T-helper 22 cell (primary cell): ENCODE measurements at places on chromosomes 4 and X.

DNA sequence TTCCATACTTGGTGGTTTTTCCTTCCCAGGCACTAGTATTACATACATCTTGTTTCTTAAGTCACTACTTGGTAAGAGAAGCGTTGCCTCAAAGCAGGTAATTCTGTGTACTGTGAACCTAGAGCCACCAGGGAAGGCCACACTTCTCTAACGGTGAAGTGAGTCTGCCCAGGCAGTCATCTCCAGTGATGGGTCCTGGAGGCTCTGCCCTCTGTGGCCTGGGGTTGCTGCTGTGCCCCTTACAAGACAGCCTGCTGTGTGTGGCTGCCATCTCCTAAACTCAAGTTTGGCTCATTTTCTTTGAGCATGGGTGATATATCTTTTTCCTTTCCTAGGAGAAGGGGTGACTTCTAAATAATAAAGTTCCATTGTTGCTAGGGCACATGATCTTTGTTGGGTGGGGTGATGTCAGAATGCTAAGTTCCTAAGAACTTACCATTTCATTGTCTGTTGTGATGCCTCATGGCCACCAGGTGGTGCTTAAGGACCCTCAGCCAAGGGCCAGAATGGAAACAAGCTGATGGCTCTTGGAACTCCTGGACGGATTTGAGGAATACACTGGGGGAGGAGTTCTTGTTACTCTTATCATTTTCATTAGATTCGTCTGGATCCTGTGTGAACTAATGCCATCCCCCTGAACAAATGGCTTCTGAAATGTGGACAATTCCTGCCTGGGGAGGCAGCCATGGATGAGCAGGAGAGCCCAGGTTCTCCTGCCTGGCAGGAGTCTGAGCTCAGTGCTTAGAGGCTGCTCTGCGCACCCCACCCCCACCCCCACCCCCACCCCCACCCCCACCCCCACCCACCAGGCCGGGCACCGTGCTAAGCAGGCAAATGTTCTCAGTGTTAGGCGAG, 41.1 kb upstream of the WDR1 start:
- DNase-seq, result no peak

DNA sequence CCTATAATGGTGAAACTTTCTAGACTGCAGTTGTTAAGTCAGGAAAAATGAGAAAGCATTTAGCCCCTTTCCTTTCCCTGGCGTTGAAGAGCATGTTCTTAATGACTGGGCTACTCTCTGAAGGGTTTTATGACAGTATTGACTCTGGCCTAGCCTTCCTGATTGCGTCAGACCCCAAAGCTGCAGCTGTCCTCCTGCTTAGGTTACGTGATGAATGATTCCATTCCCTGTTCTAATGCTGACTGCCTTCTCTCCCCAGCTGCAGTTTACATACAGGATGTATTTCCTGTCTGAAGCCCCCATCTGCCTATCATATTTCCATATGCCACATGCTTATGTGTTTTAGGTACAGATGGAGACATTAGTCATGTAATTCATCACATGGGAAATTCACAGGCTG, 105.8 kb upstream of the EGFL6 start:
- no peak for DNase-seq

- no peak for DNase-seq
Measured at GRCh38 chr4:3203971-3204431, 45.0 kb upstream of the MSANTD1 start.

DNA sequence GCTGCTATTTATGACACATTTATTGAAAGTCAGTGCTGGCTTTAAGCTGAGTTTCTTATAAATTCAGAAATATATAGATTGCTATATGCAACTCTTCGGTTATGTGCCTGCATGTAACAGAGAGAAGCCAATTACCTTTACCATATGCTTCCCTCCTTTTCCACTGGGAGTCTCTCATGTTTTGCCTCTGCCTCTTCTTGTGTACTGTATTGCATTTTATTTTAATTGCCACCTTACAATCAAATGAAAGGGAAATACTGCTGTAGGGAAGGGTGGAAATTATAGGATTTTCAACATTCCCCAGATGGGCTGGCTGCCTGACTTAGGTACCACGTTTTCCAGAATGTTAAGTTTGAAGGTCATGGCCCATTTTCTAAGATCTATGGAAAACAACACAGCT, 655.4 kb upstream of the SLIT2 start:
- DNase-seq, result no peak

DNA sequence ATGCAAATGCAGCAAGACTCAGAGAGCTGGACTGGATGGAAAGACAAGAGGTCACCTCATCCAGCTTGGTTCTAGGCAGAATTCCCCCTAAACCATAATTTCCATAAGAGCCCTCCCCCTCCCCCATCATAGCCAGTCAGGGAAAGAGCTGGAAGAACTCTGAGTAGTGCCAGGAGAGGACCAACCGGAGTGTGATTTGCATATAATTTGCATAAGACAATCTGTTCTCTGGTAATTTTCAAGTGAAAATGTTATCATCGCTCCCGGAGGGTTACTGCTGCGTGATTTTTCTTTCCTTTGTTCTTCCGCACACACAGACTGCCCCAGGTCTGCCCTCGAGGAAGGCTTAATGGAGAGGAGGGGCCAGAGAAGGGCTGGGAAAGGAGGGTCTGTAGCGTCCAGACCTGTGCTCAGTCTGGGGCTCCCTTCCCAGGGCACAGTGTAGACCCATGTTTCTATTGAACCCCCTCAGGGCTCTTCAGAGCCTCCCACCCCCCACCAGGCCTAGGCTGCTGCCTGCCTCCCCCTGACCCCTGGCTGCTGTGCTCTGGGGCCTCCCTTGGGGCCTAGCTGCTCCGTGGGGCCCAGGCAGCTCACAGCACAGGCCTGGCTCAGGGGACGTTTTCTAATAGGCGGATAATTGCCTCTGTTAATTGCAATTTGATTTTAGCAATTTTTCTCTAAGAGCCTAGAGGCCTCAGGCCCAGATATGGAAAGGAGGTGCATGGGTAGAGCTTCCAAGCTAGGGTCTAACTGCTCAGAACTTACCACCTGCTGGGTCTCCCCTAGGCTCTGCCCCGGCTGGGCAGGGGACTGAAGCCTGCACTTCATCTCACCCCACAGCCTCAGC, 90.4 kb upstream of the PJA1 start:
- DNase-seq, result no peak

DNA sequence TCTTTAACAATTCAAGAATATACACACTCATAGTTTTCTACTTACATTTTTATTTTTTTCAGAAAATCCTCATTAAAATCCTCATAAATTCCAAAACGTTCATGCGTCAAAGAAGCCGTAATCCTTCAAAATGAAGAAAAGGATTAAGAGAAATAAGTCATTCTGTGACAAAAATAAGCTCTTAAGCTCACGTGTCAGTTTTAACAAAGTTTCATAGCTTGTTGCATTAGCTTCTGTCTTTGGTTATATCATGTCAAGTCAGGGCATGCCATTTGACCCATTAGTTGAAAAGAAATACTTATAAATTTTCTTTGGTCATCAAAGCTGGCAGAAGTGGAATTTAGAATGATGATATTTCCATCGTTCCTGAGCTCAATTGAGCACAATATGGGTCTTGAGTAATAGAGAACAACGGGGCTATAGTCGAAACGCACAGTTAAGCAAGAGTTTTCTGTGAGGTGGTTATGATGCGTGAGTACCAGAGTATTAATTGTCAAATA, 185.2 kb upstream of the CTSO start:
- no peak for DNase-seq

DNA sequence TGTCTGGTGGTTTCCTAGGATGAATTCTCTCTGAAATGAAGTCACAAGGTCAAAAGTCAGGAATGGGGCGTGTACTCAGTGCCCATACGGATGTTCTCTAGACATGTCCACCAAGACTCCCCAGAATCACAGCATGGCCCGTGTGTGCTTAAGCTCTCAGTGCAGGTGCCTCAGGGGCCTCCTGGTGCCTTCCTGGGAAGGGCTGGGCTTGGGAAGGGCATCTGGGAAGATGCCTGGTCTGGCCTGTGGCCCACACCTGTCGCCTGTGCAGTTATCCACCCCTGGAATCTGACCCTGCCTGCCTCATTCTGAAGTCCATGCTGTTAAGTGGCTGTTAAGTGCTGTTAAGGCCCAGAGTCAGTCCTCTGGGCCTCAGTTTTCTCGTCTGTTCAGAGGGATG, 31.2 kb downstream of the SORCS2 start:
- no peak for DNase-seq

DNA sequence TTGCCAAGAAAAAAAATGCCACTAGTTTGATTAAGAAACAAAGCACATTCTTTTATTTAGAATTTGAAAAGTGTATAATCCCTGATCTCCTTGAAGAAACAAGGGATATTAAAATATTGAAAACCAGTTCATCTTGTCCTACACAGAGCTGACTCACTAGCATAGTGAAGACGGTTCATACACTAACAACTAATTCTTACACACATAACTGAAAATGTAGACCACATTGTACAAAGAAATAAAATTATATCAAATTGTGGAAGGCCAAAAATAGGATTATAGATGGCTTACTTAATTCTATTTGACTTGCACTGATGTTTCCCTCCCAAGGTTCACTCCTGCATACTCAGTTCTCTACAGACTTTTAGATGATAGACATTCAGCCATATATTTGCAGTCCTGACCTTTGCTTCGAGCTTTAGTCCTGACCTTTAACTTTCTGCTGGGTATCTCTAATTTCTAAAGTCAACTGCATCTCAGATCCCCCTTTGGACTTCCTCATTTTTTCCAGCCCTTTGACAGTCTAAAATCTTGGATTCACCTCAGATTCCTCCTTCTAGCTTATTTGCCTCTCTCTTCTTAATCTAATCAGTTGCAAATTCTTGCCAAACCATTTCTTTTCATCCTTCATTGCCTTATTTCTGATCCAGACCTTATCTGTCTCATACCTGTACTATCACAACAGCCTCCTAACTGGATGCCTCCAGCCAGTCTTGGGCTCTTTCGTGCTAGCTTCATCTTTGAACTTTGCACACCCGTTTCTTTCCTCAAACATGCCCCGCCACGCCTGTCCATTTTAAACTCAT, 4.5 kb upstream of the WWC2 start:
- no peak for DNase-seq

DNA sequence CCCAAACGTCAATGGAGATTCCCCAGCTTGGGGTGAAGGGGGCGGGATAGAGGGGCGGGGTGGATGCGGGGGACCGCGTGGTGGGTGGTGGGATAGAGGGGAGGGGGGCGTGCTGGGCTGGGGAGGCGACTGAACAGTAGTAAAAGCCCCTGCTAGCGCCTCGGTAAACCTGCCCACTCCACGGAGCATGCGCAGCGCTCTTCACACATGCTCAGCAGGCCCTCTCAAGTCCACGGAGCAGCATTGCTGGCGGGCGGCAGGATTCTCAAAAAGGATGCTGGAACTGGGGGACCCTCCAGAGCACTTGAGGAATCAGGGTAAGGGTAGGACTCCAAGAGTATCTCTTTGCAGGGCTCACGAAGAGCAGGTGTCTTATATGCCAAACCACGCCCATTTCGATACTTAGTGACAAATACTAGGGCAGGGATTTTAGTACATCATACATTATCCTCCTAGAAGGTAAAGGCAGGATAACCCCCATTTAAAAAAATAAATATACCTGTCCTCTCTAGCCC, 378 bp upstream of the RPS6KA6 start:
- DNase-seq, result no peak

- no peak for DNase-seq
Measured at GRCh38 chr4:24181005-24181404, 291.2 kb upstream of the PPARGC1A start.

DNA sequence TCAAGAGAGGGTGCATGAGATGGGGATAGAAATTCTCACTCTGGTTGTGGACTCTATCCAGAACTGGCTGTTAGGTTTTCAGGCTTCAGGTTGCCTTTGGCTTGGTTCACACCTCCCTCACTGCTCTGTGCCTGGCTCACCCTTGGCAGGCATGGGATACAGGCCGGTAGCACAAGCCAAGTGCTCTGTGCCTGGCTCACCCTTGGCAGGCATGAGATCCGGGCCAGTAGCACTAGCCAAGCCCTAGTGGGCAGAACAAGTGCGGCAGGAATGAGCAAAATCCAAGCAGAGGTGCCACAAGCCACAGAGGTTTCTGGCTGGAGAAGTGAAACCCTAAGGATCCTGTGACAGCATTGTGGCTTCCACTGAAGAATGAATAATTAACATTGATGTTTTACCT, 1642.3 kb downstream of the C4orf33 start:
- no peak for DNase-seq

DNA sequence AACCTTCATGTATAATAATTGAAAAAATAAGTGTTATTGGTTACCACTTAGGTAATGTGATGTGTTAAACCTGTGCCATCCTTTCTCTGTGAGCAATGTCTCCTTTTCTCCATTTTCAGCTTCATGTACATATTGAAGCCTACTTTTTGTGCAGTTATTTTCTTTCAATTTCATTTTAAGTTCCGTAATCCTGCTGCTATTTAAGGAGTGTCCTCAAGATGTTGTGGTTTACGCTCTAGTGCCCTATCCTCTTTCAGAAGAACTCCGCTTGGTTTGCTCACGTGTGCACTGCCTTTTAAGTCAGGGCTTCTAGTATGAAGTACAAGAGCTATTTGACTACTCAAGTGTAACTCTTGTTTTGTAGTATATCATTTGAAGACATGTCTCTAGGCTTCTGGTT, 2253.2 kb upstream of the TENM3 start:
- DNase-seq, result no peak

DNA sequence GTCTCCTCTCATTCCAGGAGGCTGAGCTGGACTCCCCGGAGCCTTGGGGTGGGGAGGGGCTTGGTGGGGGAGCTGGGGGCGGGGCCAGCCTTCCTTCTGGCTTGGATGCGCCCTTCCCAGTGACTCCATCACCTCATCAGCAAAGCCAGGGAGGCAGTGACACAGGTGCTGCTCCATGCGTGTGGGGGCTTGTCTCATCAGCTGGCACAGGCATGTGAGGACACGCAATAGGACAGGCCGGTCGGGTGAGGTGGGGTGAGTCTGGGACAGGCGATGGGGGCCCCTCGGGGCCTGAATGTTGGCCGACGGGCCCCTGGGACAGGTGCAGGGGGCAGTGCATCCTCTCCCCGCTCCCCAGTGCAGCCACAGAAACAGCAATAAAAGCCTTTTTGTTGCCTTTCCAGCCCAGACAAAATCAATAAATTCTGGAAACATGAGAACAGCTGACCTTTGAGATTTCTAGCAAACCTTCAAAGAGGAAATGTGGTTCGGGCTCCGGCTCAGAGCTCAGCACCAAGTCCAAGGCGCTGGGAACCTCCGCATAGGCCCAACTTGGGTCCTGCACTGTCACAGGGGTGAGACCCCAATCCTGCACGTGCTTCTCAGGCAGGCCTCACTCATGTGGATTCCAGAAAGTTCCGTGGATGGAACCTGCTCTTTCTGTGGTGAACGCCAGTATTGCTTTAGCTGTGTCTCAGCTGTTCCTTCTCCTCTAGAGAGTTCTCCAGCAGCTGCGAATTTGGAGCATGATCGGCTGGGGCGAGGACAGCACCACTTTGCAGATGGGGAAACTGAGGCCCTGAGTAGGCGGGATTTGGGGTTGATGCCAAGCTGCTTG, 18.5 kb downstream of the ADRA2C start:
- DNase-seq, result no peak

DNA sequence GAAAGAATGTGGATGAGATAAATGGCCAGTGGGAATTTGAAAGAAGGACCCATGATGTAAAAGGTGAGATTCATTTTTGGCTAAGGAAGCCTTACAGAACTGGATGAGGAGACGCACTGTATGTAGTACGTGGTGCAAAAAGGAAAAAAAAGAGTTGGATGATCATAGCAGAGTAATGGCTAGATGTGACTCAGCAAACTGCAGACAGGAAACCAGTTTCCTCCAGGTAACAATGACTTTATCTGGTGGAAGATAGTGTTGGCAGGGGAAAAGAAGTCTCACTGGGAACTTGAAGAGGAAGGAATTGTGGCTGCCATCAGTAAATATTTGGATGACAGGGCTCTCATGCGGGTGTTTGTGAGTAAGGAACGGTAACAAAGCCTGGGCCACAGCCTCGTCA, 243.2 kb downstream of the CPE start:
- DNase-seq, result no peak
